ENCODE measurements at places on chromosomes 13 and 19. TPM values are rescaled to one million over a fixed set of nuclear protein-coding genes. Genes with fewer than 3 reads are reported as not detected.

TEX29 gene
- 0.30 TPM for polyA plus RNA-seq

TUBB4A gene
- 0.57 TPM for polyA plus RNA-seq

FOXO1 gene
- 10.2 TPM for polyA plus RNA-seq

ZNF723 gene
- not detected for polyA plus RNA-seq

ELSPBP1 gene
- not detected for polyA plus RNA-seq

SAFB2 gene
- polyA plus RNA-seq, result 46.4 TPM

TNPO2 gene
- polyA plus RNA-seq, result 53.9 TPM

JOSD2 gene
- 24.6 TPM for polyA plus RNA-seq

GGN gene
- 0.43 TPM for polyA plus RNA-seq

PGLYRP1 gene
- polyA plus RNA-seq, result 0.85 TPM

KLC3 gene
- 0.20 TPM for polyA plus RNA-seq

TGFBR3L gene
- 0.24 TPM for polyA plus RNA-seq

FGF22 gene
- 0.20 TPM for polyA plus RNA-seq

GPR32 gene
- not detected for polyA plus RNA-seq

UBL3 gene
- polyA plus RNA-seq, result 24.8 TPM

OR7A5 gene
- polyA plus RNA-seq, result not detected

CALR gene
- polyA plus RNA-seq, result 312 TPM

ODAD3 gene
- 0.20 TPM for polyA plus RNA-seq

UTP14C gene
- polyA plus RNA-seq, result 21.2 TPM

ZNF625 gene
- 4.2 TPM for polyA plus RNA-seq

NLRP5 gene
- not detected for polyA plus RNA-seq

RB1 gene
- 59.2 TPM for polyA plus RNA-seq

CD70 gene
- 0.72 TPM for polyA plus RNA-seq

ZBTB45 gene
- 8.5 TPM for polyA plus RNA-seq

WDR88 gene
- 0.56 TPM for polyA plus RNA-seq

ANGPTL8 gene
- polyA plus RNA-seq, result 0.87 TPM

HRC gene
- 178 TPM for polyA plus RNA-seq

RXFP2 gene
- 0.05 TPM for polyA plus RNA-seq

URAD gene
- not detected for polyA plus RNA-seq

RAB3A gene
- polyA plus RNA-seq, result 4.2 TPM

FAAP24 gene
- 1.6 TPM for polyA plus RNA-seq

POSTN gene
- polyA plus RNA-seq, result 1,932 TPM

TIMM50 gene
- polyA plus RNA-seq, result 49.2 TPM

DNAJB1 gene
- polyA plus RNA-seq, result 85.5 TPM

KRTDAP gene
- polyA plus RNA-seq, result not detected

FPR1 gene
- polyA plus RNA-seq, result 1.1 TPM

SSBP4 gene
- polyA plus RNA-seq, result 94.6 TPM

ZNF724 gene
- 2.1 TPM for polyA plus RNA-seq

OR7A17 gene
- 0.05 TPM for polyA plus RNA-seq

AP1M2 gene
- not detected for polyA plus RNA-seq

TNFSF9 gene
- 0.92 TPM for polyA plus RNA-seq

ZNF221 gene
- polyA plus RNA-seq, result 2.4 TPM

GPR12 gene
- 0.15 TPM for polyA plus RNA-seq

ZNF432 gene
- polyA plus RNA-seq, result 11.3 TPM

CEACAM19 gene
- polyA plus RNA-seq, result 8.0 TPM

ICAM1 gene
- 6.3 TPM for polyA plus RNA-seq

WASF3 gene
- 9.9 TPM for polyA plus RNA-seq

NLRP12 gene
- 0.25 TPM for polyA plus RNA-seq

ATP4A gene
- not detected for polyA plus RNA-seq

OLFM2 gene
- polyA plus RNA-seq, result 29.8 TPM
